ENCODE measurements at places on chromosomes 13 and 19. TPM values are rescaled to one million over a fixed set of nuclear protein-coding genes. Genes with fewer than 3 reads are reported as not detected.

Gene PRR19
- total RNA-seq, result 1.0 TPM

GRCh38 chr13:101841698-101842097 is 389.2 kb downstream of the ITGBL1 start:
- DNase-seq, result no peak

DNA sequence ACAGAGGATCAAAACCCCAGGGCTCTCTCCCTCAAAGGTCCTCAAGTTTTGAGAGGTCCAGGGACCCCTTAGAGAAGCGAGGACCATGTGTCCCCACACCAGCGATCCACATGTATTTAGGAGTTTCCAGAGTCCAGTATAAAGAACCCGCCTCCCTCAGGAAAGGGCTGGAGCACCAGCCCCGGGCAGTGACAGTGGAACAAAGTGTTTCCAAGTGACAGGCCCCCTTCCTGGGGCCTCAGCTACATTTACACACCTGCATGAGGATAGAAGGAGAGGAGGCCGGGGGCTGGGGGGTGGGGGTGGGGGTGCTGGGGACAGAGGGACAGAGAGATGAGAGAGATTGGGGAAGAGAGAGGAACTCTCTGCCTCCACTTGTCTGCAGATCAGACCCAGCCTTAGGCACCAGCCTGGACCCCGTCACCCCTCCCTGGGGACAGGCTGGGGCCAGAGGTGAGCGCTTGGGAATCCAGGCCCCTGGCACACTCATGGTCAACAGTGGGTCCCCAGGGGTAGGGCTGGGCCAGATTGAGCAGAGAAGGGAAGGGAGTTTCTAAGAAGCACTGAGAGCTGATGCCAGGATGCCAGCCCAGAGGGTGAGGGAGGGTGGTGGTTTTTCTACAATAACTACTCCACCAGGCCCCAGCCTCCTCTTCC is 802 bp downstream of the BCAM start:
- DNase-seq, result no peak

- no peak for DNase-seq
Observed at GRCh38 chr13:56906909-56907308, 233.8 kb upstream of the PRR20A start.

DNA sequence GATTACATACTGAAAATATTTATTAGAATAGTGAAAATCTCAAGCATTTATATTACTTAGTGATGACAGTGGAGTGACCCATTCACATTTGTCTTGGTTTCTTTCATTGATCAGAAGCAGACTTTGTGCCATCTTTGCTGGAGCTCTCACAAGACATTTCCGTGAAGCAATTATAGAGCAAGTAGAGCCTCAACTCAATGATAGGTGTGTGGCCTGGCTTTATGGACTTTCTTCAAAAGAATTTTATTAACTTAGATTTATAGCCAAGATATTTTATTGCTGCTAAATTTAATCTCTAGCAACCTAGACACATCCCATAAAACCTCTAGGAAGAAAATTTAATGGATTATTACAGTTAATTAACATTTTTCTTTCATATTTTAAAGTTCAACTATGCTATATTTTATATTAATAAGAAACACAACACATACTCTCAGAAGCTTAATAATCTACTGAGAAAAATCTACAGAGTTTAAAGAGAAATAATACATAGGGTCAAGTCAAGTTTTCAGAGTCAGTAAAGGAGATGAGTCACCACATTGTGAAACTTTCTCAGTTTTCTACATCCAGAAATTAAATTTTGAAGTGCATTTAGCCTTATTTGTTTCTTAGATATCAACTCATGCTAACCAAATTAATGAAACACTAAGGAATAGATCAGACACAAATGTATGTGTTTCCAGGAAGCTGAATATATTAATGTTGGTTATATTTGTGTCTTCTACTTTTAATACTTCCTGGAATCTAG is 160.5 kb downstream of the LACC1 start:
- DNase-seq, result no peak

Gene RFXAP
- 3.0 TPM for total RNA-seq

DNA sequence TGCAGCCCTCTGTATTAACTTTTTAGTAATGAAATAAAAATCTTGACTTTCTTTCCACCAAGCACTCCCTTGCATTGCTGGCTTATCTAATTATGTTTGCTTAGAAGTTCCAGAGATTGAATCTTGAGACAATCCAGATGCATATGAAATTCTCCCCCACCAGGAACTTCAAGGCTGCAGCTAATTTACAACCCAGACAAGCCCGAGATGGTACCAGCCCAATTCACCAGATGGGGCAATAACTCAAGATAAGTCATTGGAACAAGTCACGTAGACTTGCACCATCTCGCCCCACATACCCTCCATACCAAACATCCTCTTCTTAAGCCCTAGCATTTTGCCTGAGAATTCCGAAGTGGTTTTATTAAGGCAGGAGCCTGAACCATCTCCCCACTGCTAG is 29.0 kb downstream of the UTP14C start:
- no peak for DNase-seq

- DNase-seq, result no peak
Observed at GRCh38 chr13:113788413-113789135, 29.5 kb downstream of the TMEM255B start.

Gene SIGLEC8
- 0.94 TPM for total RNA-seq

Gene PRSS57
- total RNA-seq, result not detected

Gene CUL4A
- total RNA-seq, result 54.6 TPM

GRCh38 chr19:46066471-46066870 is 25.7 kb upstream of the IGFL4 start:
- DNase-seq, result no peak

Gene PLIN5
- 2.0 TPM for total RNA-seq

Gene KLK14
- 0.52 TPM for total RNA-seq

- no peak for DNase-seq
Observed at GRCh38 chr19:1826557-1827521, 14.8 kb upstream of the ATP8B3 start.

- no peak for DNase-seq
Observed at GRCh38 chr13:78686461-78686860, 27.5 kb upstream of the OBI1 start.

DNA sequence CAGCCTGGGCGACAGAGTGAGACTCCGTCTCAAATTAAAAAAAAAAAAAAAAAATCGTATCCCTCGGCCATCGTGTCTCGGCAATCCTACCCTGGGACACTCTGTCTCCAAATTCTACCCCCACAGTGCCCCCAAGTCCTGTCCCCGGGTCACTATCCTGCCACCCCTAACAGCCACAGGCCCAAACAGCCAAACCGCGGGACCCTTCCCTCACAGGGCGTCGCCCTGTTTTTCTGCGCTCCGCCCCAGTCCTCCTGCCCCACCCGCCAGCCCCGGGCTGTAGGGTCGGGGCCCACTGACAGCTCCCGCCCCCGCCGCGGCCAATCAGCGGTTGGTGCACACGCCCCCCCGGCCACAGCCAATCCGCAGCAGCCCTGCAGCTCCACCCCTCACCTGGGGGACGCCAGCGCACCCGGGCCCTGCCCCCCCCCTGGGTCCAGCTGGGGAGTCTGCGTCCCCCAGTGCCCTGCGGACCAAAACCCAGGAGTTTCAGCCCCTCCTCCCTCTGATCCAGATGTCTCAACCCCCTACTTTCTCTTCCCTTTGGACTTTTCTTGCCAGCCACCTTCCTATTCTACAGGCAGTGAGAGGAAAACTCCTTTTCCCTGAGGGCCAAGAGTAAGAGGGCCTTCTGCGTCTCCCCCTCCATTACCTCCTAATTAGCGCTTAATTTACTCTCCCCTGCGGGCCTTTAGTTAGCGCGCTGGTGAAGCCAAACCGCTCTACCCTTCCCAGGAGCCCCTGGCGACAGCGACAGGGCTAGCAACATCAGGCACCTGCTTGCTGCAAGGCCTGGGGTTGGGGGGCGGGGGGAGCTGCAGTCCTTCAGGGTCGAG is 1.5 kb upstream of the BCAT2 start:
- DNase-seq, result peak; percentile 91

DNA sequence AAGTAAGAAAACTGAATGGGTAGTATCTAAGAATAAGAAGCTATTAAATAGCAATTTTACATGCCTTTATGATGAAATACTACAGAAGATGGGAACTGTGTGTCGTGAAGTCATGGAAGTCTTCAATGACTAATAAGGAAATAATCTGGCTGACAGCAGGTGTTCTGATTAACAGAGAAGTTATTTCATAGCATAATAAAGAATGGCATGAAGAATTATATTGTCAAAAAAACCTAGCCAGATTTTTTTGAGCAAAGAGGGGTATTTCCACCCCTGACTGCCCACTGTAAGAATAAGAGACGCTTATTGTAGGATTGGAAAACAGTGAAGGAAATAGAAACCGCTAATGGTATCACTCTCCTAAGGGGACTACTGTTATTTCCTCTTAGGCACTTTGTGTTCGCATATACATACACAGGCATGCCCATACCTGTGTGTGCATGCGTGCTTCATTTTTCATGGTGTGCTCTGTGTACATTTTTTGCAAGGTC is 318.8 kb downstream of the SHISA2 start:
- no peak for DNase-seq

GRCh38 chr13:30796132-30796572 is 60.8 kb downstream of the ALOX5AP start:
- no peak for DNase-seq

- DNase-seq, result no peak
Observed at GRCh38 chr19:29533578-29534544, 8.1 kb downstream of the VSTM2B start.

DNA sequence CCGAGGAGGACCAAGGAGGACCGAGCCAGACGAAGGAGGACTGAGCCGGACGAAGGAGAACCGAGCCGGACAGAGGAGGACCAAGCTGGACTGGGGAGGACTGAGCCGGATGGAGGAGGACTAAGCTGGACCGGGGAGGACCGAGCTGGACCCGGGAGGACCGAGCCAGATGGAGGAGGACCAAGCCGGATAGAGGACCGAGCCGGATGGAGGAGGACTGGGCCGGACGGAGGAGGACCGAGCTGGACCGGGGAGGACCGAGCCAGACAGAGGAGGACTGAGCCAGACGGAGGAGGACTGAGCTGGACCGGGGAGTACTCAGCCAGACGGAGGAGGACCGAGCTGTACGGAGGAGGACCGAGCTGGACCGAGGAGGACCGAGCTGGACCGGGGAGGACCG is 3.2 kb downstream of the PIP5K1C start:
- no peak for DNase-seq

Gene LGI4
- 5.8 TPM for total RNA-seq

GRCh38 chr13:38803531-38803930 is 116.7 kb downstream of the FREM2 start:
- no peak for DNase-seq

Gene FCAR
- 0.88 TPM for total RNA-seq

GRCh38 chr13:91557328-91558090 is 159.1 kb downstream of the GPC5 start:
- DNase-seq, result no peak

DNA sequence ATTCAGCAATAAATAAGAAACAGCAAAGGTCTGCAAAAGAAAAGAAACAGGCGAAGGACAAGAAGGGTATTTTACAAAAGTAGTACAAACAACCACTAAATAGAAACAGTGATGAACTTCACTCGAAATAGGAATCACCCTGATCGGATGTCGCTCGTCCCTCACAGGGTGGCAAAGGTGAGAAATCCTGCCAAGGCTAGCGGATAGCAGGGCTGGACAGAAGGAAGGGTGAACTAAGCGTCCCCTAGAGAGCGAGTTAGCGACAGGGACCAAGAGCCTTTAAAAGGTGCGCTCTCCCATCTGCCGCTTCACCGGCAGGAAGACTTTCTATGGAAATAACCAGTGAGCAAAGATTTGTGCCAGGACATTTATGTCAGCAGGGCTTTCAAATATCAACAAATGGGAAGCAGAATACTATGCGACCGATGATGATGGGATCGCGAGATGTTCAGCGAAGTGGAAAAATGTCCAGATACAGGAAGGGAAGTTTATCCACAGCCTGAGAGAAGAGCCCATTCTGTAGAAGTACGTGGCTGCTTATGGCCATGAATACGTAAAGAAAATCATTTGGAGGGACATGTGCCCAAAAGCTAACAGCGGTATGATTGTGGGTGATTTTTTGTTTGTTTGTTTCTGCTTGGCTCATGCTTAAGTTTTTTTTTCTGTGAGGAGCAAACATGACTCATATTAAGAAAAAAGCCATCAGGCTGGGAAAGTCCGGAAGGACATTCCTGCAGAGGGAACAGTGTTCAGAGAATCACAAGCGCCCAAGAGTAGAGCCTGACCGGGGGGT is 18.9 kb downstream of the ELAVL1 start:
- no peak for DNase-seq

Gene PLEKHF1
- 2.8 TPM for total RNA-seq

GRCh38 chr19:47697863-47698609 is 15.2 kb upstream of the EHD2 start:
- peak; percentile 74 for DNase-seq

- no peak for DNase-seq
Observed at GRCh38 chr13:53382008-53382407, 353.4 kb downstream of the OLFM4 start.

DNA sequence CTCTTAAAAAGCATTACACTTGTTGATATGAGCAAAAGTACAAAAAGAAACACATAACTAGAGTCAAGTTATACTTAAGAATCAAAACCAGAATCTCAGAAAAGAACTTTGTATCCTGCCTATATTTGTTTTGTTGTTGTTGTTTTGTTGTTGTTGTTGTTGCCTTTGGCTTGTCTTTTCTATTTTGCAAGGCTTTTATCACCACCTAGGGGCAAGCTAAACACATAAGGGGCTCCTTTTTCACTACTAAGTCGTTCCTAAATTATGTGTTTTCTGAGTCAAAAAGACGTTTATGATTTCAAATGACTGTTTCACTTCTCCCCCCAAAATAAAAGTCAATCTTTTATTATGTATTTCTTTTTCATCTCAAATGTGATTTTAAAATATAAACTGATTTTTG is 250.2 kb downstream of the RBM26 start:
- no peak for DNase-seq

GRCh38 chr19:3899531-3900294 is 19.2 kb downstream of the ATCAY start:
- no peak for DNase-seq

DNA sequence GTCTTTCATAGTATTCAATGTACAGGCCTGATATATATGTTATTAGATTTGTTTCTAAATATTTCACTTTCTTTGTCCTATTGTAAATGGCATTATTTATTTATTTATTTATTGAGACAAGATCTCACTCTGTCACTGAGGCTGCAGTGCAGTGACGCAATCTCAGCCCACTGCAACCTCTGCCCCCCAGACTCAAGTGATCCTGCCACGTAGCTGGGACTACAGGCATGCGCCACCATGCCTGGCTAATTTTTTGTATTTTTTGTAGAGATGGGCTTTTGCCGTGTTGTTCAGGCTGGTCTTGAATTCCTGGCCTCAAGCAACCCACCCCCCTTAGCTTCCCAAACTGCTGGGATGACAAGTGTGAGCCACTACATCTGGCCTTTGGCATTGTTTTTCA is 5.4 kb upstream of the GAS6 start:
- DNase-seq, result no peak

- peak; percentile 91 for DNase-seq
Observed at GRCh38 chr13:71864094-71864985, 2.7 kb downstream of the DACH1 start.

DNA sequence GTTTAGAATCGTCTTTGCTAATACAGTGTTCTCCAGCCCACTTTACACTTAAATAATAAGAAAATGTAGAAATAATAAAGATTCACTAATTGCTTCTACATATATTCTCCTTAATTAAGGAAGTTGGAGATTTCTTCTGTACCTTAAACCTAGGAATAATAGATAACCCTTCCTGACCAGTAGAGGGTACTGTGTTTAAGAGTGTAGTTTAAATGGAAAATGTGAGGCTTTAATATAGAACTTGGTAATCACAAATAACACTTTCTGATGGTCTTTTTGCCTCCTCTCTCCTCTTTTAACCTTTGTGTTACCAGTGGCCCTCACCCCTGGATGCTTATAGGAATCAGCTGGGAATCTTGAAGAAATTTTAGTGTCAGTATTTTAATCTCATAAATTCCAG is 20.7 kb downstream of the POMP start:
- DNase-seq, result no peak

All from colonic mucosa (tissue), 4 donors.